T-cell (primary cell): ENCODE measurements at places on chromosomes 7 and 10.
A peak's percentile ranks its signal among the peaks of the same experiment; 100 is the strongest.

- DNase-seq: no peak
Observed at GRCh38 chr10:75024971-75025523, 86.4 kb upstream of the SAMD8 start.

DNA sequence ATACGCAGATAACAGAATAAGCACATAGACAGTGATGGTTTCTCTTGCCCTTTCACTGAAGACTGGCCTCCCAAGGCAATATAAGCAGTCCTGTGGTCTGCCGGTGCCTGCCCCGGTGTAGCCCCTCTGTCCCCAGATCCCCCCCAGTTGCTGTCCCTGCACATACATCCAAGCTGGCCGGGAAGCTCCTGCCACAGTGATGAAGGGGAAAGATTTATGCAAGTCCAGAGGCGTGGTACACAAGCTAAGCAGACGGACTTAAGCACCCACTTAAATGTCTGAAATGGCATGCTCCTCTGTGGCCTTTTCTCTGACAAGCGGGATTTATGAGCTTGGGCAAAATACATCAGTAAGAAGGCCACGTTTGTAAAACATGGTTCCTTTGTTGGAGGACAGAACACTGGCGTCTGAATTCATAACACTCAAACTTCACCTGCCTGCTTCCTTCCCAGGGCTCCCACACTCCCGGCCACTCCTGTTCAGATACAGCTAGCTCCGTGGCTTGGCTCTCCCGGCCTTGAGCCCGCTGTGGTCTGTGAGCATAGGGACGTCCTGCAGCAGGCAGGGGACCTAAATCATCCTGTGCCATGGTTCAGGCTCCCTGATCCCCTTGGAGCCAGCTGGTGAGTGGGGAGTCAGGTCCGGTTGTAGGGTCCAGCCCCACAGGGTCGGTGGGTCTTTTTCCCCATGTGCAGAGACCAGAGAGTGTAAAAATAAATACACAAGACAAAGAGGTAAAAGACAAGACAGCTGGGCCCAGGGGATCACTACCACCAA is 61.7 kb upstream of the PPP2R2D start:
- DNase-seq: no peak

GRCh38 chr7:70426249-70426880 is 705.6 kb upstream of the GALNT17 start:
- no peak for DNase-seq

DNA sequence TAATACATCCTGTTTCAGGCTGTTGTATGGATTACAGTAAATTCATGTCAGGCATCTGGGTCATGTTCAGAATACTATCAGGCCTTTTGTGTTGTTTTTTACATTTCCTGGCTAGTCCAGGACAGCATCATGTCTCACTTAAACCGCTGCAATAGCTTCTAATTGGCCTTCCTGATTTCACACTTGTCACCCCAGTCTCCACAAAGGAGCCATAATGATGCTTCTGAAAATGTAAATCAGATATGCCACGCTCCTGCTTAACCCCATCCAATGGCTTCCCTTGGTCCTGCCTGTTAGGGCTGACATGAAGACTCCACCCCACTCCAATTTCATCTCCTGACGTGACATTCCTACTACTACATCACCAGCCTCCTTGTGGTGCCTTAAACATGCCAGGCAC is 220.0 kb downstream of the CACNA2D1 start:
- no peak for DNase-seq

DNA sequence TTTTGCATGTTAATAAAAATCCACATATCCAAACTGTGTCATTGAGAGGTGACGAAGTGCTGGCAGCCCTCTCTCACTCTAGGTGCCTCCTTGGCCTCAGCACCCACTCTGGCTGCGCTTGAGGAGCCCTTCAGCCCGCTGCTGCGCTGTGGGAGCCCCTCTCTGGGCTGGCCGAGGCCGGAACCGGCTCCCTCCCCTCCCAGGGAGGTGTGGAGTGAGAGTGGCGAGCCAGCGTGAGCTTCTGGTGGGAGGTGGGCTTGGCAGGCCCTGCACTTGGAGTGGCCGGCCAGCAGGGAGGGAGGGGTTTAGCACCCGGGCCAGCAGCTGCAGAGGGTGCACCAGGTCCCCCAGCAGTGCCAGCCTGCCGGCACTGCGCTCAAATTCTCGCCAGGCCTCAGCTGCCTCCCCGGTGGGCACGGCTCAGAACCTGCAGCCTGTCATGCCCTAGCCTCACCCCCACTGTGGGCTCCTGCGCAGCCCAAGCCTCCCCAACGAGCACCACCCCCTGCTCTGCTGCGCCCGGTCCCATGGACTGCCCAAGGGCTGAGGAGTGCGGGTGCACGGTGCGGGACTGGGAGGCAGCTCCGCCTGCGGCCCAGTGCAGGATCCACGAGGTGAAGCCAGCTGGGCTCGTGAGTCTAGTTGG is 11.1 kb downstream of the YAE1 start:
- DNase-seq: no peak

DNA sequence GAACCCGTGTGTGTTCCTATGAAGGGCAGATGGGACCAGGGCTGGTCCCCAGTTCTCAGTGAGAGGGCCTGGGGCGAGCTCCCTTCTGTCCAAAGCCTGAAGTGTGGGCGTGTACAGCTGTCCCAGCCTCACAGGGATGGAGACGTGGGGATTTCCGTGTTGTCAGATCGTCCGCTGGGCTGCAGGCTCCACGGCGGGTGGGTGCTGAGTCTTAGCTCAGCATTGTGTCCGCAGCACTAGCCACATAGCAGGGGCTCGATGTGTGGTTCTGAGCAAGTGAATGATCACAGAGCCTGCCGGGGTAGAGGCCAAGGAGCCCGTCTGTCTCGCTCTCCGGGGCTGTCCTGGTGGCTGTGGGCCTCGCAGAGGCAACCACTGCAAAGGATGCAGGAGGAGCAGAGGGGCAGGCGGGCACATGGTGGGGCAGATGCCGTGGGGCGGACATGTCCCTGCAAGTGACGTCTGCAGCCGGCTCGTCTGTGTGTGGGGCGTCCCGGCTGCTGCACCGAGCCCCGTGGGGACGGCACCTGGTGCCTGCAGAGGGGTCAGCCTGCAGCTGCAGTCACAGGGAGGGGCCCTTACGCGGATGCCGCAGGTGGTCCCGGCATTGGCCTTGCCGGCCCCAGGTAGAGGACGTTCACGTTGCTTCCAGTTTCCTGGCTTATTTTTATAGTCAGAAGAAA is 30.9 kb downstream of the FAM20C start:
- DNase-seq: no peak

GRCh38 chr10:16891375-16892313 is 74.4 kb upstream of the RSU1 start:
- peak; percentile 10 for DNase-seq

DNA sequence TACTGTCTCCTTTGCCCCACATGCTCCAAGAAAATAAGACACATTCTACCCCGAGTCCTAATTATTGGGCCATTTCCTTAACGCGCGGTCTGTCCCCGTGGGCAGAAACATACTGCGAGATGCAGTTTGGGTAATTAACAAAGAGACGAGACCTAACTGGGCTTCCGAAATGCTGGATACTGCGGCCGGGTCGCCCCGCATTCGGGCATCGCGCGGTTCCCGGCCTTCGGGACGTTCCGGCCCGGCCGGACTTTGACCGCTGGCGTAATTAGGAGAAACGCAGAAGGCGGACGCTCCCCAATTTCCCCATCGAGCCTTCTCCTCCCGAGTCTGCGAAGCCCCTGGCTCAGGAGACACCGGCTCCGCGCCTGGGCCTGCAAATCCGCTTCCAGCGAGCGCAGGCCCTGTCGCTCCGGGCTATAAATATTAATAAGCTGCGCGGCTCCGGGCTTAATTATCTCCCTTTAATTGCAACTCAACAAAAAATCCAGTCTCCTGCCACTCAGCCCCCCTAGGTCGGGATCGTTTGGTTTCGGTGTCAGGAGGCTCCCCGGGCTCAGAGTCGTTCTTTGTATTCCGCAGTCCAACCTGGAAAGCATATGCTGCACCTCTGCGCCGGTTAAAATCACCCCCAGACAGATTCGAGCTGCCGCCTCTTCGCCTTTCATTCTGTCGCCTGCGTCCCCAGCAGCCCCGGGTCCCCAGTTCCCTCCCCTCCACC is 131.5 kb downstream of the SPAG6 start:
- DNase-seq: no peak

GRCh38 chr7:123658023-123658422 is 2.4 kb downstream of the LMOD2 start:
- no peak for DNase-seq
